DMS 273 treated with DMSO at 0.1 percent for 48 hours (cell line): ENCODE measurements at places on chromosomes 6 and 20.

GRCh38 chr6:106612671-106613416 is 16.5 kb downstream of the RTN4IP1 start:
- DNase-seq = no peak

DNA sequence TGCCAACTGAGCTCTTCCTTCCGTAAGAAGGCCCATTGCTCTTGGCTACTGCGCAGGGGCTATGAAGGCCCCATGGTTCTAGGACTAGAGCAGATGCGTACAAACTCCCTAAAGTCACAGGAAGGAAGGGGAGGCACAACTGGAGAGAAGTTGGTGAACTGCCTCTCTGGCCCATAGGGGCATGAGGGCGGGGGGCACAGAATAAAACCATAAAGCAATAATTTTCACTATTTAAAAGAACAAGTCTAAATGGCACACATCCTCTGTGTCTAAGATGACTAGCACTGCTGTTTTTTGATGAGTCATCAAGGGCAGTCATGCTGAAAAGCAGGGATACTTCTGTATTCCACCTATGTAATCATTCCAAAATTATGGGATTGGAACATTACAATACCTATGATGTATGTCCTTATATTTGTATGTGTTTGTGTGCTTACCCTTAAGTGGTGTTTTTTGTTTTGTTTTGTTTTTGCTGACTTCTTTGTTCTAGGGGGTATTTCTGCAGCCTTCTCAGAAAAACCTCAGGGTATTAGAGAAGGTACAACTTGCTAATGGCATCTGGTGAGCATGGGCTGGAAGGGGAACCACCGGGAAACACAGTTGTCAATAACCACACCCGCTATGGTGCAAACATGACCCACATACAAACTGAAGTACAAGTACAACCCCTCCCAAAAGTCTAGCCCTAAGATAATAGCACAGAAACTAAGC is 36.9 kb downstream of the B4GALT5 start:
- no peak for DNase-seq

- no peak for DNase-seq
These were observed 10.0 kb downstream of the TRAM2 start for GRCh38 chr6:52566853-52567279.

GRCh38 chr20:2984956-2985661 is 58.3 kb upstream of the GNRH2 start:
- no peak for DNase-seq
